ENCODE measurements at places on chromosomes 1 and 21.

GRCh38 chr1:58815069-58815685 lies 31.3 kb upstream of the JUN start:
- peak; percentile 30 for DNase-seq

GRCh38 chr1:62593825-62594394 lies 3.4 kb upstream of the ANGPTL3 start:
- DNase-seq = no peak

- DNase-seq = no peak
Observed at GRCh38 chr1:160179336-160179735, 11.0 kb upstream of the CASQ1 start.

DNA sequence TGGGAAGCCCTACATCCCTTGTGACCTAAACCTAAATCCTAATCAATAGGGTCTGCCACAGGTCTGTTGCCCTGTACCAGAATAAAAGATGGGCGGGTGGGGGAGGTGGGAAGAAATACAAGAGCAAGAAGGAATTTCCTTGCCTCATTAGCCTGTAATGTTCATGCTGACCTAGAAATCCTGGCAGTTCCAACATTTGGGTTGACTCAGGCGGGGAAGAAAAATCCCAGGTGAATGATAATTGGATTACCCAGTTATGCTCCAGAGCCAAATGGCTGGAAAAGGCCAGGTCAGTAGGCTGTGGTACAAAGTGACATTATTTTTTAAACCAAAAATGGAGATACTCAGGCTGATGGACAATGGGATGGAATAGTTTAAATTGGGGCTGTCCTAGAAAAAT lies 27.3 kb upstream of the A3GALT2 start:
- DNase-seq = no peak

DNA sequence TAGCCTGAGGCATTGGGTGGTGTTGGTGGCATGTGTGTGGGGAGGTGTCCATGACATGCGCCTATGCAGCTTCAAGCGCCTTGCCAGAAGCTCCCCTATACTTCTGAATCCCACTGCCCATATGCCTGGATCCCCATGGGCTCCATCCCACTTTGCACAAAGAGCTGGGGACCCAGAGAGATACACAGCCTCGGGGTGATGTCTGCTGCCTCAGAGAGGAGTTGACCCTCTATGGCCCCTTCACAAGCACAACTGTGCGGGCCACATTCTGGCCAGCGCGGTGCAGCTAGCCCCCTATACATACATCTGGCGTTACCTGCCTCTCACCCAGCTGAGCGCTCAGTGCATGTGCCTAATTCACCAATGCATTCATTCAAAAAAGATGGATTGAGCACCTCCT lies 9.6 kb upstream of the PTPRF start:
- DNase-seq = no peak

GRCh38 chr21:36788120-36788638 lies 89.3 kb downstream of the SIM2 start:
- no peak for DNase-seq

DNA sequence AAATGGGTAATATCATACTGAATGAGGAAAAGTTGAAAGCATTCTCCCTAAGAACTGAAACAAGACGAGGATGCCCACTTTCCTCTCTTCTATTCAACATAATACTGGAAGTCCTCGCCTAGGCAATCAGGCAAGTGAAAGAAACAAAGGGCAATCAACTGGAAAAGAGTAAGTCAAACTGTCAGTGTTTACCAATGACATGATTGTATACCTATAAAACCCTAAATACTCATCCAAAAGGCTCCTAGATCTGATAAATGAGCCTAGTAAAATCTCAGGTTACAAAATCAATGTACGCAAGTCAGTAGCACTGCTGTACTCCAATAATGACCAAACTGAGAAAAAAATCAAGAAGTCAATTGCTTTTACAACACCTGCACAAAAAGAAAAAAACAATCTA lies 575.8 kb upstream of the PRMT6 start:
- DNase-seq = no peak

DNA sequence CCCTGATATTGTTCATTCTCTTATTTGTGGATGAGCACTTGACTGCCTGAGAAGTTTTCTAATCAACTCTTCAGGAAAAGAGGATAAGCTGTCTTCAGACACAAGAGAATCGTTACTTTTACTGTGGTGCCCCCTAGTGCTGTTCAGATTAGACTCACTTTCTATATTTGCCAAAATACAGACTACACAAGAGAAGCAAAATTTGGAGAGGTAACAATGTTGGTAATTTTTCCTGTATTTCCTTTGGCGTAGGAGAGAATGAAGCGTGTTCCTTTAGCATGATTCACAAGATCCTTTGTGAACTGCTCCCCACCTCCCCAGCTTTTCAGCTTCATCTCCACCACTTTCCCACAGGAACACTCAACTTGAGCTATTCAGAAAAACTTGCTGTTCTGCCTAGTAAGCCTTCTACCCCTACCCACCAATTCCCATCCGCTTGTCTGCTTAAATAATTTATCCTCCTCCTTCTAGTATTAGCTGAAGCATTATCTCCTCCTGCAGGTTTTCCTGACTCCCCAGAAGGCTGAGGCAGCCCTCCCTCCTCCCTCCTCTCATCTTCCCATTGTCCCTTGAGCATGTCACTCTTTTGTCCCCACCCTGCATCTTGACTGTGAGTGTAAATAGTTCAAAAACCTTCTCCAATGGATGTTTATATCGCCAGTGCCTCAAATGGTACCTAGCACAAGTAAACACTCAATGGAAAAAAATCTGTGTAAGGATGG lies 4.5 kb downstream of the TNFSF4 start:
- DNase-seq = no peak

- DNase-seq = no peak
Observed at GRCh38 chr21:29151931-29152330, 21.5 kb downstream of the MAP3K7CL start.

GRCh38 chr1:24284156-24284471 lies 35.0 kb upstream of the GRHL3 start:
- no peak for DNase-seq

DNA sequence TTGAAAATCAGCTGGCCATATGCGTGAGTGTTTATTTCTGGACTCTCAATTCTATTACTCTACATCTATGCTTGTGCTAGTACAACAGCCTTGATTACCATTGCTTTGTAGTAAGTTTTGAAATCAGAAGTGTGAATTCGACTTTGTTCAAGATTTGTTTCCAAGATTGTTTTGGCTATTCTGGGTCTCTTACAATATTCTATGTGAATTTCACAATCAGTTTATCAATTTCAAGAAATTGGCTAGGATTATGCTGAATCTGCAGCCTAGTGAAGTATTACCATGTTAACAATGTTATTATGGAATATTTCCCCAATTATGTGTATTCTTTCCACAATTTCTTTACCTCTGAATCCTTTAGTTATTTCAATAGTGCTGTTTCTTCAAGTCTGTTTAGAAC lies 19.5 kb downstream of the SFPQ start:
- DNase-seq = no peak

- DNase-seq = no peak
Observed at GRCh38 chr1:84488107-84488506, 9.0 kb downstream of the RPF1 start.

GRCh38 chr1:235834620-235835019 lies 32.1 kb downstream of the LYST start:
- DNase-seq = no peak

Data from GF-D8 (cell line).